Activated naive CD4-positive, alpha-beta T cell treated with anti-CD3 and anti-CD28 coated beads, Interleukin-2, amount 50 U/mL, for 16 hours (primary cell): ENCODE measurements at places on chromosomes 4 and X.

DNA sequence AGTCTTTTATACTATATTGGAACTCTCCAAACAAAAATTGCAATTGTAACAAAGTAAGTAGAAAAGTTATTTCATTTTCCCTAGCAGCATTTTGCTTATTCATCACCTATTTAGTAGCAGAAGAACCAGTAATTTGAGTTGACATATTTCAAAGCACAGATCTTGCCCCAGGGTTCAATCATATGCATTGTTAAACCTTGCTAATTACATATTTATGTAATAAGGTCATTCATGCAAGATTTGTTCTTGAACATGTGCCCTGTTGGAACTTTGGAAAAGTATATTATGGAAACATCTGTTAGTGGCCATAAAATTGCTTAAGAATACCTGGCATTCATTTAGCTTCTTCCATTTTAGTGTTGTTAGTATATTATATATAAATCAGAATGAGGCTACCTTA, 191.7 kb downstream of the TLL1 start:
- DNase-seq: no peak

DNA sequence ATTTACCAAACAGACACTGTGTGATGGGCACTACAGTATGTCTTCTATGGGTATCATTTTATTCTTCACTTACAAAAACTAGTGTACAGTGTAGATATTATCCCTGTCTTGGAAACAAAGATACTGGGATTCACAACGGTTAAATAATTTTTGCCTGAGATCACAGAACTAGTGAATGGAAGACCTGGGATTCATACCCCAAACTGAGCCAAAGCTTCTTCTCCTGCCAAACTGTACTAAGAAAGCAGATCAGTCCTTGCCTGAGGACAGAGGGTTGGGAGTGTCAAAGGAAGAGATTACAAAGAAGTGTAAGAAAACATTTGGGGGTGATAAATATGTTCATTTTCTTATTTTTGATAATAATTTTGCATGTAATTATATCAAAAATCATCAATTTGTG, 43.1 kb downstream of the PPA2 start:
- DNase-seq: no peak

- no peak for DNase-seq
Observed at GRCh38 chr4:4470208-4470607, 71.6 kb downstream of the STX18 start.

GRCh38 chr4:41079881-41080560, 134.3 kb downstream of the APBB2 start:
- no peak for DNase-seq

- no peak for DNase-seq
Observed at GRCh38 chrX:41108463-41109205, 23.4 kb downstream of the USP9X start.

DNA sequence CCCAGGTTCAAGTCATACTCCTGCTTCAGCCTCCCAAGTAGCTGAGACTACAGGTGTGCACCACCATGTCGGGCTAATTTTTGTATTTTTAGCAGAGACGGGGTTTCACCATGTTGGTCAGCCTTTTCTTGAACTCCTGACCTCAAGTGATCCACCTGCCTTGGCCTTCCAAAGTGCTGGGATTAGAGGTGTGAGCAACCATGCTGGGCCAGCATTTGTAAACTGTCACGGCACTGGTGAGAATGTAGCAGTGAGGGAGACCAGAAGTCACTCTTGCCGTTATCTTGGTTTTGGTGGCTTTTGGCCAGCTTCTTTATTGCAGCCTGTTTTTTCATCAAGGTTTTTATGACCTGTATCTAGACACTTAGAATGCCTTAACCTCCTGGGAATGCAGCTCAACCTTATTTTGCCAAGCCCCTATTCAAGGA, 22.4 kb downstream of the PCDH18 start:
- DNase-seq: no peak

GRCh38 chrX:13428053-13428786, 108.4 kb upstream of the ATXN3L start:
- no peak for DNase-seq

GRCh38 chr4:150525321-150525868, 56.6 kb upstream of the MAB21L2 start:
- no peak for DNase-seq

DNA sequence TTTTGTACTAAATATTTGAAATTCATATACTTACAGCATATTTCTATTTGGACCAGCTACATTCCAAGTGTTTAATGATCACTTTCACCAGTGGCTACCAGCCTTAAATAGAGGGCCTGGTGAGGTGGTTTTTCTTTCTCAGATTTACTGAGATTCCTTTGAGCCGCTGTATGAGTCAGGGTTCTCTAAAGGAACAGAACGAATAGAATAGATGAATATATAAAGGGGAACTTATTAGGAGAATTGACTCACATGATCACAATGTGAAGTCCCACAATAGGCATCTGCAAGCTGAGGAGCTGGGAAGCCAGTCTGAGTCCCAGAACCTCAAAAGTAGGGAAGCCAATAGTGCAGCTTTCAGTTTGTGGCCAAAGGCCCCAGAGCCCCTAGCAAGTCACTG, 146.2 kb upstream of the TLL1 start:
- no peak for DNase-seq

GRCh38 chrX:152480269-152481212, 29.4 kb upstream of the GABRA3 start:
- DNase-seq: no peak

GRCh38 chr4:146104541-146104940, 71.0 kb upstream of the LSM6 start:
- DNase-seq: no peak

- no peak for DNase-seq
Observed at GRCh38 chr4:38682336-38682735, 18.3 kb downstream of the KLF3 start.
